Stimulated activated CD8-positive, alpha-beta memory T cell treated with anti-CD3 and anti-CD28 coated beads, Interleukin-15, amount 100 ng/mL, for 4 hours (primary cell): ENCODE measurements at places on chromosomes 3 and 15.

DNA sequence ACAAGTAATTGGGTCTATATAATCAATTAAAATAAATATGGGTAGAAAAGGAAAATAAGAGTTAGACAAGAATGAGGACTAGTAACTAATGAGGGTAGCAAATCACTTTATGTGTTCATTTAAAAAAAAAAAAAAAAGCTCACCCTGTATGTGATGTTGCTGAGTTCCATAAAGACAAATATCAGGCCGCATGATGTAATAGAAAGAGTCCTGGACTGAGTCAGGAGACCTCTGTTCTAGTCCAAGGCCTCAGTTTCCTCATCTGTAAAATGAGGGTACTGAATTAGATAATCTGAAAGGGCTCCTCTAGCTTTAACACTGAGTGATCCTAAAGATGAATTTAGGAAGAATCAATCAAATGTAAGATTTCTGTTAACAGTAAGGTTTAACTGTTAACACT is 117.6 kb downstream of the TBL1XR1 start:
- DNase-seq, result no peak

DNA sequence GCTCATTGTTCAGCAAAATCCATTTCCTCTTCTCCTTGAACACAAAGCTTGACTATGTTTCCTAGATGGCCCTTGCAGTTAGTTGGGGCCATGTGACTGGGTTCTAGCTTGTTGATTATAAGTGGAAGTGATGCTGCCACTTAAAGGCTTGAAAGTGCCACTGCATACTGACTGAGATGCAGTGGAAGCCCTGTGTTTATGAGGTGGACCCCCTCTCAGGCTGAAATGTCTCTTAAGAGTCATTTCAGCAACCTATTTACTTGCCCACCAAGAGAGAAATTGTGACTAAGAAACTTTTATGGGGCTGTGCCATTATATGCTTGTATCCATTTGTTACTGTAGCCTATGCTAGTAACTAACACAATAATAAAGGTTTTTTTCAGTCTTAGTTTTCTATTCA is 8.4 kb upstream of the ANP32A start:
- DNase-seq, result no peak

DNA sequence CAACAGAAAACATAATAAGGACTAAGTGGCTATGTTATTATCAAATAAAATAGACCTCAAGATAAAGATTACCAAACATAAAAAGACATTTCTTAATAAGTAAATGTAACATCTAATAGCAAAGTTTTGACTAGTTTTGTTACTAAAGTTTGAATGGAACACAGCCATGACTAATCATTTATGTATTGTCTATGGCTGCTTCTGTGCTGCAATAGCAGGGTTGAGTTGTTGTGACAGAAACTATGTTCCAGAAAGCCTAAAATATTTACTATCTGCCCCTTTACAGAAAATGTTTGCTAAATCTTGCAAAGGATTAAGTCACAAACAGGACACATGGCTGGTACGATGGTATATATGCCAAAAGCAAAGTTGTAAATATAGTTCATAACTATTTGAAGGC is 37.9 kb upstream of the MYH15 start:
- no peak for DNase-seq

DNA sequence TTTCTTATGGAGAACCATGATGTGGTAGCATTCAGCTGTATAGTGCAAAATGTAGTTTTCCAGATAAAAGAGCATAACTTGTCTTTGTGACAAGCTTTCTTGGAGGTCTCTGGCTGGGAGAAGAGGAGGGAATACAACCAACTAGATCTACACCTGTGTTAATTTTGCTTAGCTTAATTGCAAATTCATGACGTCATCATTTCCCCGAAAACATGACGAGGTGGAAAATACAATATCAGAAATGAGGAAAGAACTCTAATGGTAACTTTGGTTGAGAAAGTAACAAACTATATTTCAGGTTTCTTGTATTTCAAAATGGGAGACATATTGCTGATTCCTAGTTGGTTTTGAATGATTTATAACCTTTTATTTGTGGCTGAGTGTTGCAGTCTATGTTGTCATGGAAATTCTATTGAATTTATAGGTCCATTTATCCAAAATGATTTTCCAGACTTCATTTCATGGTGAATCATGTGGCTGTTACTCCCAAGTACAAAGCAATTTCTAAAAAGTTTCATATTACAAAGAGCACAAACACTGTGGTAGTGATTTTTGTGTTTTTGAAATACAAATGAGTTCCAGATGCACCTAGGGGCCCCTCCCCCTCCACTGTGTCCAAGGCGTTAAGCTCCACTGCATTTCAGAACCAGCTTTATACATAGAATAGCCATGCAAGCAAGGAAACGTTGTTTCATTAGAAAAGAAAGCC is 307.2 kb downstream of the FEZF2 start:
- no peak for DNase-seq

GRCh38 chr15:78353093-78353492 is 12.9 kb downstream of the CRABP1 start:
- no peak for DNase-seq

DNA sequence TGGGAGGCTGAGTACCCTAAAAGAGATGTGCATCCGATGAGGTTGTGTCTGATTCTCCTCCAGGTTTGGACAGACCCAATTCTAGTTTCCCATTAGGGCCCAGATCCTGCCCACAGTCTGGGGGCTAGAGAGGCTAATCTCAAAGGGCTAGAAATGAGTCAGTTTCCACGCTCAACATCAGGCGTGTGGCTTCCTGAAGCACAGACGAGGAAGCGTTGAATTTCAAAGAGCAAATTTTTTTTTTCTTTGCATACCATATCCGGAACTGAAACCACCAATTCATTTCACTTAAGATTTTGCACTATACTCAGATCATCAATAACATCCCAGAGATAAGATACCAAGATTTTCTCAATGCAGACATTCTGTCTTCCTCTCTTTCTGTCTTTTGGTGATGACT is 173.8 kb upstream of the BCL6 start:
- peak; percentile 21 for DNase-seq

- DNase-seq, result no peak
These were observed 194.6 kb downstream of the FAM43A start for GRCh38 chr3:194879991-194880939.

- DNase-seq, result no peak
These were observed 25.0 kb upstream of the VPS39 start for GRCh38 chr15:42233107-42233506.

DNA sequence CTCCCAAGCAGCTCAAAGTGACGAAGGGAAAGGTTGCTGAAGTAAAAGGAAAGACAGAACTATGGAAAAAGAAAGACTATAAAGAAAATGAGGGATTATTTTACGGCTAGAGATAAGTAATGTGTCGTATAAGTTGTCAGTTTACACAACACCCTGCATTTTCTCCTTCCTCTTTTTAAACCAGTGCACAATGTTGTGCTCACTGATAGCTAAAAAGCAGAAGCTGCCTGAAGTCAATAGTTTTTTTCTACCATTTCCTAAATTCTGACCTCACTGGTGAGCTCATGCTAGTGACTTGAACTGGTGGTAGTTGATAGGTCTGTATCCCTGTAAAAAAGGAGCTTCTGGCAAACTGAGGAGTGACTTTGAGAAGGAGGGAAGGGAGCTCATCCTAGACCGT is 368.6 kb upstream of the GBE1 start:
- no peak for DNase-seq

DNA sequence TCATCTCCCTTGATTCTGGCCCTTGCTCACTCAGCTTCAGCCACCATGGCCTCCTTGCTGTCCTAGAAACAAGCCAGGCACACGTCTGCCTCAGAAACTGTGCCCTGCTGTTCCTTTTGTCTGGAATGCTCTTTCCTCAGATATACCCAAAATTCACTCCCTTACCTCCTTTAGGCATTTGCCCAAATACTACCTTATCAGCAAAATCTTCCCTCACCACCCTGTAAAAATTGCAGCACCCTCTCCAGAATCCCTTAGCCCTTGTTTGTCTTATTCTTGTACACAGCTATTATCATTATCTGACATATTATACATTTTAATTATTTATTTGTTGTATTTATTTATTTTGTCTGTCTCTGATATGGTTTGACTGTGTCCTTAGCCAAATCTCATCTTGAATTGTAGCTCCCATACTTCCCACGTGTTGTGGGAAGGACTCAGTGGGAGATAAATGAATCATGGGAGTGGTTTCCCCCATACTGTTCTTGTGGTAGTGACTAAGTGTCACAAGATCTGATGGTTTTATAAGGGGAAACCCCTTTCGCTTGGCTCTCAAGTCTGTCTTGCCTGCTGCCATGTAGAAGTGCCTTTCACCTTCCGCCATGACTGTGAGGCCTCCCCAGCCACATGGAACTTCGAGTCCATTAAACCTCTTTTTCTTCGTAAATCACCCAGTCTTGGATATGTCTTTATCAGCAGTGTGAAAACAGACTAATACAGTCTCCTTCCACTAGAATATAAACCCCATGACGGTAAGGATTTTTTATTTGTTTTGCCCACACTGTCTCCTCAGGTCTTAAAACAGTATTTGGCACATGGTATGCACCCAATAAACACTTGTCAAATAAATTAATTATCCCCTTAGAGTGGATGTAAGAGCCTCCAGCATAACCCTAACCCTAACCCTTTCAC is 60.0 kb upstream of the STT3B start:
- DNase-seq, result no peak
